GDM1 (cell line): ENCODE measurements at places on chromosomes 3 and 15.

GRCh38 chr3:173849489-173849888 is 451.9 kb downstream of the NLGN1 start:
- no peak for DNase-seq

GRCh38 chr3:184738982-184739381 is 27.1 kb upstream of the MAGEF1 start:
- DNase-seq: no peak

DNA sequence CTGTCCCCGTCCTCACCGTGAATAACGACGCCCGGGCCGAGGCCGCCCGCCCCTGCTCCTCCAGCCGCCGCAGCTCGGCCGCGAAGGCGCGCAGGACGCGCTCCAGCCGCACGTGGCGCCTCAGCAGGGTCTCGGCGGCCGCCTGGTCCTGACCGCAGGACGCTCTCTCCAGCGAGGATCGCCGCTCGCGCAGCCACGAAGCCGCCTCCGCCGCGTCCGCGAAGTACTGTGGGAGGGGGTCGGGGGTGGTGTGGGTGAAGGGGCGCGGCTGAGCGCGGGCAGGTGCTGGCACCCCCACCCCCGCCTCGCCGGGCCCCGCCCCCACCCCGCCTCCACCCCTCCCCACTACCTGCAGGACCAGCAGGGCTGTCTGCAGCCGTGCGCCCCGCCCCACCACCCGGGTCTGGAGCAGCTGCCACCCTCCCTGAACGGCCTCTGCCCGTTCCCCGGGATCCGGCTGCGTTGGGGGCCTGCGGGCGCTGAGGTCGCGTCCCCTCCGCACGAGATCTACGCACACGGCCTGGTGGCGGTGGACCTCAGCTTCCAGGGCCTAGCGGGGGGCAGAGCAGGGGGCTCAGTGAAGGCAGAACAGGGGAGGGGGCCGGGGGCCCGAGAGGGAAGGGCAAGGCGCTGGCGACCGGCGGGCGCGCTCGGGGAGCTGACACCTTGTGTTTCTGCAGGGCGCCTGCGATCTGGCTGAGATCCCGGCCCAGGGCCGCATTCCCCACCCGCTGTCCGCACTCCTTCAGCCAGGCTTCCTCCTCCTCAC is 11.7 kb downstream of the SPTBN5 start:
- no peak for DNase-seq

GRCh38 chr3:23999012-23999641 is 54.0 kb downstream of the NR1D2 start:
- DNase-seq: no peak

- DNase-seq: peak; percentile 65
Measured at GRCh38 chr15:74635228-74635627, 19.6 kb downstream of the CLK3 start.
